ENCODE measurements at places on chromosomes 5 and 9.

DNA sequence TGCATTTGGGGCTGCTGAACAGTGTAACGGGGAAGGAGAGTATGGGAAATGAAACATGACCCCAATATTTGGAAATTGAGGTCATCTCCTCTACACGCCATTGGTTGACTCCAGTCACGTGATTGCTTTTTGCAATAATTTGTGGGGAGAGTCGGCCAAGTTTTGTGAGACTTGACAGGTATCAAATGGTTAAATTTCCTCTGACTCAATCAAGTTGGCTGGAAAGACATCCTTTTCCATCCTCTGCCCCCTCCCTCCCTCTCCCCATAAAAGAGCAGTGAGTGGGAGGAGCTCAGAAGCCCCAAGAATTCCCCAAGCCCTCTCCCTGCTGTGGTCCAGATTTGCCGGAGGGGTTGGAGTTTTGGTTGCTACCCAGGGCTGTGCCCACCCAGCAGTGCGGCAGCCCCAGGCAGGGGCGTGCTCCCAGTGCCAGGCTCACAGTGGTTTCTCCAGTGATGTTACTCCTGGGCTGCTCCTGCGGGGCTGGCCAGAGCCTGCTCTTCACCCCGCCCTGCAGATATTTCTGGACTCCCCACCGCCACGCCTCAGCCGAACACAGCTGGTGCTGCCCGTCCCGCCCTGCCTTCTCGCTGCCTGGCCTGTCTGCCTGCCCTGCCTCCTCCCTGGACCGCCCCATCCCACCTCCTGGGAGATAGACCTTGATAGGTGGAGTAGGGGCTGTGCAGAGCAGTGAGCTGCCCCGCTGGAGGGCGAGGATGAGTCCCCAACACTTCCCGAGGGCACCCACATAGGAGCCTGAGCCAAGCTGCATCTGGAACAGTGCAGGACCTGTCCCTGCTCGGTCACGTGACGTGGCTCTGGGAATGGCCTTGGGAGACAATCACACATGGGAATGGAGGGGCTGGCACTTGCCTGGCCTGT lies 3.4 kb downstream of the COL5A1 start:
- DNase-seq = no peak

DNA sequence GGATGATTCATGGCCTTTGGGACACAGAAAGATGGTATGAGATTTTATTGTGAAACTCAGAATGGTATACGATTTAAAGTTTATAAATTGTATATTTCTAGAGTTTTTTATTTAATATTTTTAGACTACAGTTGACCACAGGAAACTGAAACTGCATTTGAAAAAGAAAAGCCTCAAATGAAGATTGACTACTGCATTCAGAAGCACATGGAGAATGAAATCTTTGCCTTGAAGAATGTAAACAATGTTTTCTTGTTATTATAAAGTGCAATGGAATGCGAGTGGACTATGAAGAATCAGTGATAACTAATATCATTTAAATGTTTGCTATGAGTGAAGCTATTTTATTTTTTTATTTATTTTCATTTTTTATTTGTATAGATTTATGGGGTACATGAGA lies 169.1 kb upstream of the CDH18 start:
- DNase-seq = no peak

DNA sequence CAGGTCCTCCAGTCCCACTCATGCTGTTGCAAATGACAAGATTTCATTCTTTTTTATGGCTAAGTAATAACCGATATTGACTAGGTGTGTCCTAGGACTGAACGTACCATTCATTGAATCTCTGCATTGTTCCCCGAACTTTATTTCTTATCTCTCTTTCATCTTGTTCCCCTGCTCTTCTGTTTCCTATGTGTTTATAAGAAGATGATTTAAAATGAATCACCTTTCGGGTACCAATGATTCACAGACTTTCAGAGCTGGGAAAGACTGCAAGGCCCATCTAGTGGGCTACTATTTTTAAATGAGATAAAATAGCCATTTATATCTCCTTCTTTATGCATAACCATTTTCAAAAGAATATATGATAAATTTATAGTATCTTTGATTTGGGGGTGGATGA lies 133.0 kb downstream of the CDH18 start:
- no peak for DNase-seq

DNA sequence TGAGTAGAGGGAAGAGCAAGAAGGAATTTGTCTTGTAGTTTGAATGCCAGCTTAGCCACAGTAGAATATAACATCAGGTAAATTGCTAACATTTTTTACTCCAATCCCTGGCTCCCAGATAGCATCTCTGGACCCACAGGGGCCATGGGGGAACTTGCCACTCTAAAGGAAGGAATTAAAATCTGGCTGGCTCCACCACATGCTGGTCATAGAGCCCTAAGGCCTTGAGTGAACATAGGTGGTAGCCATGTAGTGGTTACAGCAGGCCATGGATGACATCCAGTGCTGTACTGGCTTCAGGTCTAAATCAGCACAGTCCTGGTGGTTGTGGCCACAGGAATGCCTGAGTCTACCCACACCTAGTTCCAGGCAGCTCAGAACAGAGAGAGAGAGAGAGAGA lies 109.9 kb upstream of the RGMB start:
- DNase-seq = no peak

- DNase-seq = peak; percentile 5
These were observed 8.0 kb upstream of the PCA3 start for GRCh38 chr9:76756268-76756640.

- no peak for DNase-seq
These were observed 78.9 kb downstream of the OR2K2 start for GRCh38 chr9:111250875-111251842.

DNA sequence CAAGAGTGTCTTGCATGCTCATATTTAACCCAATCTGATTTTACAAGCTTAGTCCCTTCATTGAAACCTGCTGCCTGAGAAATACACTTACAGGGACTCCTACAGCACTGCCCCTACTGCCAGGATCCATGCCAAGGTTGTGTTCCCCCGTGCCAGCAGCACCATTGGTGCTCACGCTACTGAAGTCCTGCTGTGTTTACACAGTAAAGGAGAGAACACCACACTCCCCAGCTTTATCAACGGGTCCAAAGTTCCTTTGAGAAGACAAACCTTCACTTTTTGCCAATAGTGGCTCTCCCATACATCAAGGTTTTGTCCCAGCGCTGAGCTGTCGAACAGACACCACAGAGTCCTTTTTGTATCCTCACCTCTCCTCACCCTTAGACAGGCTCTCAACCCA lies 155.1 kb upstream of the WWC1 start:
- DNase-seq = no peak

GRCh38 chr5:93580927-93581445 lies at the start of gene NR2F1-AS1:
Gene NR2F1-AS1 (minus strand): TSS chr5:93581219.
- no peak for DNase-seq

- no peak for DNase-seq
These were observed 1.5 kb upstream of the OR1N2 start for GRCh38 chr9:122551371-122551770.

GRCh38 chr5:180739271-180739670 lies 587 bp downstream of the OR2Y1 start:
- no peak for DNase-seq

DNA sequence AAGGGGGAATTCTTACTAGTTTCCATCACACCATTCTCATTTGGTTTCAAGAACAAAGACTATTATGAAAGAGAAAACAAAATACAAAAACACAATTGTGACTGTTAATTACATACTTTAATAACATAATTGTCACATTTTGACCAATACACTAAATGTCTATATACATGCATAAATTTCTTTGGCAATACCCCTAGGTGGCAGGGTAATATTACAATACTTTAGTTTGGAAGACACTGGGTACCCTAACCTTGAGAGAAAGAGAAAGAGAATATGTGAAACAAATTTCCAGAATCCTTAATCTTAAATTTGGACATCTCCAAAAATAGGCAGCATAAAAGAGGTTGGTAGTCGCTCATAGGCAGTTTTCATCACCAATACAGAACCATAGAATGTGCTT lies 619.6 kb upstream of the ADAMTS16 start:
- no peak for DNase-seq

DNA sequence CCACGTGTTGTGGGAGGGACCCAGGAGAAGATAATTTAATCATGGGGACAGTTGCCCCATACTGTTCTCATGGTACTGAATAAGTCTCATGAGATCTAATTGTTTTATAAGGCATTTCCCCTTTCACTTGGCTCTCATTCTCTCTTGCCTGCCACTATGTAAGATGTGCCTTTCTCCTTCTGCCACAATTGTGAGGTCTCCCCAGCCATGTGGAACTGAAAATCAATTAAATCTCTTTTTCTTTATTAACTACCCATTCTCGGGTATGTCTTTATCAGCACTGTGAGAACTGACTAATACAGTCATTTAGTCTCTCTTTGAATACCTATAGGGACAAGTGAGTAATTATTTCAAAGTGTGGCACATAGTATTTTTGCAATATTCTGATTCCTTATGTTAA lies 269.2 kb upstream of the SMARCA2 start:
- DNase-seq = no peak

DNA sequence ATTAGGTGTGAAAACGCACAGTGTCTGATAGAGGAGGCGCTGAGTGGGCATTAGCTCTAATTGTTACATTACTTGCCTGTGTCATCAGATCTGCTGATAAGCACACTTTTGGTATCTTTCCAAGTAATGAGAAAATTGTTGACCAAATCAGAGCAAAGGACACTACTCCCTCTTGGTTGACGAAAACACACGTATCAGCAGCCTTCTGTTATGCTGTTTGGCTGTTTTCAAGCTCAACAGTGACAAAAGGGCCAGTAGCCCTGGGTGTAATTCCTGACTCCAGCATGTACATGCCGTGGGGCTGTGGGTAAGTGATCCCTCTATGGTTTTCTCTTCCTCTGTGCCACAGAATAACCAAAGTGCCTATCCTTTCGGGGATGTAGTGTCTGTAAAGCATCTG lies 151.4 kb downstream of the AUH start:
- DNase-seq = no peak

DNA sequence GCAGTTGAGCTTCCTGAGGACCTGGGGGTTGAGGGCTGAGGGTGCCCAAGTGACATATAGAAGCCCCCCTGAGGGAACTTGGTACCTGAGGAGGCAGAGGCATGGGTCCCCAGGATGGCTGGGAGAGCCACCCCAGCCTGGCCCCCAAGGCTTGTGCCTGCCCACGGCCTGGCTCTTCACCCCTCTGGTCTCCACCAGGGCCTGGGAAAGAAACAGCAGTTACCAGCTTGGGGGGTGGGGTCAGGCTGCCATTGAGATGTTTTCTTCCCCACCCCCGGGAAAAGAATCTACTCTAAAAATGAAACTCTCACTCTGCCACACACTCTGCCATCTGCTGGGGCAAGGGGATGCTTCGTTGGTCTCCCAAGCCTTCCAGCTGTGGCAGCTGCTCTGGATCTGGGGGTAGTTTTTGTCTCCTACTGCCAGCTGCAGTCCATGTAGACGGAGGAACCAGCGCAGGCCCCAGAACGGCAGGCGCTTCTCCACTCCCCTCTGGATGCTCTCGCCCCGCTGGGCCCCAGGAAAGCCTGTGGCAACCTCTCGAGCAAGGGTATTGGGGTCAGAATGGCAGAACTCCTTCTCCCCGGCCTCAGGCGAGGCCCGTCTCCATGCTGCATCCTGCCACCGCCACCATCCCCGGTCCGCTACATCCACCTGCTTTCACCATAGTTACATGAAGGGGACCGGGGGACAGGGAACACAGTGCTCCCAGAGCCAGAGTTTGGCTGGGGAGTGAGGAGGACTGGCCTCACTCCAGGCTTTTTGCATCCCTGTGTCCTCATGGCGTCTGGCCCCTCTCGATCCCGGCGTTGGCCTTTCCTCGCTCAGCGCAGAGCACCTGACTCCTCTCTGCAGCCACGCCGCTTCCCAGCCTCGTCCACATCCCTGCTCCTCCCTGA lies 123.5 kb downstream of the DAB2IP start:
- DNase-seq = peak; percentile 42

All from NCI-H2171 (cell line).